ENCODE measurements at places on chromosomes 1 and 21. TPM values are rescaled to one million over a fixed set of nuclear protein-coding genes. Genes with fewer than 3 reads are reported as not detected.

The COL9A2 gene
- 0.41 TPM for polyA plus RNA-seq

The WNT9A gene
- not detected for polyA plus RNA-seq

The S100A2 gene
- 1.7 TPM for polyA plus RNA-seq

The SLC25A34 gene
- 0.08 TPM for polyA plus RNA-seq

The SF3B4 gene
- 82.2 TPM for polyA plus RNA-seq

The SGIP1 gene
- polyA plus RNA-seq: not detected

The CAPN9 gene
- polyA plus RNA-seq: not detected

The GCSAML gene
- polyA plus RNA-seq: not detected

The CLDN17 gene
- not detected for polyA plus RNA-seq

The PSMB4 gene
- polyA plus RNA-seq: 68.2 TPM

The GBP5 gene
- polyA plus RNA-seq: 37.9 TPM

The HRNR gene
- not detected for polyA plus RNA-seq

The IVL gene
- not detected for polyA plus RNA-seq

The TEKT2 gene
- not detected for polyA plus RNA-seq

The SPRR1B gene
- not detected for polyA plus RNA-seq

The BRDT gene
- polyA plus RNA-seq: not detected

The PTGFRN gene
- polyA plus RNA-seq: 0.39 TPM

The TSSK3 gene
- not detected for polyA plus RNA-seq

The EPHA2 gene
- not detected for polyA plus RNA-seq

The F5 gene
- polyA plus RNA-seq: 3.3 TPM

Measured in CD4-positive, alpha-beta memory T cell (primary cell).